Activated gamma-delta T cell treated with Interleukin-2 at 50 U/mL for 16 hours (primary cell): ENCODE measurements at places on chromosomes 13 and 19.

- no peak for DNase-seq
Measured at GRCh38 chr19:13082192-13083007, 20.3 kb downstream of the LYL1 start.

GRCh38 chr13:48656608-48657007 lies 2.9 kb downstream of the CYSLTR2 start:
- DNase-seq = no peak

DNA sequence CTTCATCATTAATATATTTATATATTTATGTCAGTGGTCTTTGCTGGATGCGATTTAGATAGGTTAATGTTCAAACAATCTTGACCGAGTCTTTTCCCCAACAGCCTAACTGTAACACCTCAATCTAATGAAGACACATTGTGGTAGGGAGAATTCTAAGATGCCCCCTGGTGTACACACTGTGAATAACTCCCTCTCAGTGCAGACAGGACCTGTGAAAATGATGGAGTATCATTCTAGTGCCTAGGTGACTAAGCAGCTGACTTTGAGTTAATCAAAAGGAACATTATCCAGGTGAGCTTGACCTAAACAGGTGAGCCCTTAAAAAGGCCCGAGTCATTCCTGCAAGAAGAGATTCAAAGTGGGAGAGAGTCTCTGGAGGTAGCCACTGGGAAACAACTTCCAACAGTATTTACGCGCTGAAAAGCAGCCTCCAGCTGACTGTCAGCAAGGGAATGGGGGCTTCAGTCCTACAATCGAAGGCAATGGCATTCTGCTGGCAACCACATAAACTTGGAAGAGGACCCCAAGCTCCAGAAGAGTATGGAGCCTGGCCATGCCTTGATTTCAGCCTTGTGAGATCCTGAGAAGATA lies 28.0 kb upstream of the KBTBD7 start:
- peak; percentile 47 for DNase-seq

DNA sequence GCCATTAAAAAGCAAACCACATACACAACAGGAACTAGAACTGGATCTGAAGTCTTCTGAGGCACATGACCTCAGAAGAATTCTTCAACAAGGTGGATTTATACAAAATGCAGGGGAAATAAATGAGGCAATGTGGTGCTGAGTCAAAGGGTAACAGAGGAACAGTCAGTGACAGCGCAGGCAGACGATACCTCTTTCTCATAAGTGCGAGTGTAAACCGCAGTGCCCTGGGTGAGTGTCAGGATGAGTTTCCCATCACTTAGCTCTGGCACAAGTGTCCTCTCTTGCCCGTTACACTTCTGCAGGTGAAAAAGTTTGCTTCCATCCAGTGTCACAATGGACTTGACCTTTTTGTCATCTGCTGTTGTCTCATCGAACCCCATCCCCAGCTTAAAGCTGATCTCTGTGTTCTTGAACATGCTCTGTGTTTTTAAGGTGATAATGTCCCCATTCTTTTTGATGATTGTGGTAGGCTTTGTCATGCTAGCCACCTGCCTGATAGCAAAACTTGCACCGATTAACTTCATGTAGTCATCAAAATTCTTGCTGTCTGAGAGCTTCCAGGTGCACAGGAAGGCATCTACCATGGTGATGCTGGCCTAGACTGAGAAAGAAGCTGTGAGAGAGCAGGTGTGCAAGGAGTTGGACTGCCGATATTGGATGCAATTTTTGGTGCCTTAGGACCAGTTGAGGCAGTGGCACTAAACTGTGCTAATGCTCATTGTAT lies 97.3 kb downstream of the AKAP11 start:
- no peak for DNase-seq

DNA sequence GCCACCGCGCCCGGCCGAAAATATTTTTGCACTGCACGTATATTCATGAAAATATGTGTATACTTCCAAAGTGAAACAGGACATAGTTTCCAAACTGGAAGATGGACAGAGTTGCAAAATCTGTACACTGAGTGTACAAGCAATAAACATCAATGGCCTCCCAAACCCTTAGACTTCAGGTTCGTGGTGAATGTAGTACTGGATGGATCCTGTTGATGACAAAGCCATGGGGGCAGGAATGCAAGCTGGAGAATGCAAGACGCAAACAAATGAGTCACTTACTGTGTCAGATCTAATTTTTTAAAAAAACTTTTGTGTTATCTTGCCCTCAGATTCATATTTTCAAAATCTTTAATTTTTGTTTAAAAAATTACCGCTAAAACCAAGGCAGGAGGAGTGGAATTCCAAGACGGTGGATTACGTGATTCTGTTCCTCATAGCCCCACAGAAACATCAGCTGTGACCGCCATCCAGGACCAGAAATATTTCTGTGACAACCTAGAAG lies 12.7 kb upstream of the LILRA2 start:
- no peak for DNase-seq

- peak; percentile 17 for DNase-seq
Measured at GRCh38 chr13:47932950-47933923, 67.8 kb downstream of the SUCLA2 start.
